H1 (cell line): ENCODE measurements at places on chromosomes 6 and 20. TPM values are rescaled to one million over a fixed set of nuclear protein-coding genes. Genes with fewer than 3 reads are reported as not detected.

Gene SEL1L2
- not detected in 2 replicates for total RNA-seq

Gene SLC17A4
- total RNA-seq: not detected in 2 replicates

Gene RCAN2
- total RNA-seq: 8.1 and 8.5 TPM in 2 replicates

Gene SF3B5
- total RNA-seq: 195 and 206 TPM in 2 replicates

Gene ZNF334
- 15.9 and 17.8 TPM in 2 replicates for total RNA-seq

Gene C20orf204
- 0.52 and 0.61 TPM in 2 replicates for total RNA-seq
